ENCODE measurements at places on chromosomes 6 and 20.

DNA sequence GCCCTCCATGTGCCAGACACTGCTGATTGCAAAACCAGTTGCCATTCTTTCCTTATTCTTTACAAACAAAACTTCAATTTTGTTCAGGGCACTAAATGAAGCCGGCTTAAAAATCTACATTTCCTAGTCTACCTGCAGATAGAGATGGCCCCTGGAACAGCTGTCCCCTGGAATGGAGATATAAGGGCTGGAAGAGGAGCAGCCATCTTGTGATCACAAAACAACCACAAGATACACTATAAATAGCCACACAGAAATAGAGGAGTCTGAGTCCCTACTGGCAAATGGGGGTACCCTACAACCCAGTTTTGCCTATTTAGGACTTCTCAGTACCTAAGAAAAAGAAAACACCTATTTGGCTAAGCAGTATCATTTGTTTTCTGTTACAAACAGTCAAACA is 115.9 kb upstream of the BEND6 start:
- no peak for DNase-seq

- DNase-seq, result no peak
Observed at GRCh38 chr6:107708435-107708834, 115.7 kb downstream of the SCML4 start.

DNA sequence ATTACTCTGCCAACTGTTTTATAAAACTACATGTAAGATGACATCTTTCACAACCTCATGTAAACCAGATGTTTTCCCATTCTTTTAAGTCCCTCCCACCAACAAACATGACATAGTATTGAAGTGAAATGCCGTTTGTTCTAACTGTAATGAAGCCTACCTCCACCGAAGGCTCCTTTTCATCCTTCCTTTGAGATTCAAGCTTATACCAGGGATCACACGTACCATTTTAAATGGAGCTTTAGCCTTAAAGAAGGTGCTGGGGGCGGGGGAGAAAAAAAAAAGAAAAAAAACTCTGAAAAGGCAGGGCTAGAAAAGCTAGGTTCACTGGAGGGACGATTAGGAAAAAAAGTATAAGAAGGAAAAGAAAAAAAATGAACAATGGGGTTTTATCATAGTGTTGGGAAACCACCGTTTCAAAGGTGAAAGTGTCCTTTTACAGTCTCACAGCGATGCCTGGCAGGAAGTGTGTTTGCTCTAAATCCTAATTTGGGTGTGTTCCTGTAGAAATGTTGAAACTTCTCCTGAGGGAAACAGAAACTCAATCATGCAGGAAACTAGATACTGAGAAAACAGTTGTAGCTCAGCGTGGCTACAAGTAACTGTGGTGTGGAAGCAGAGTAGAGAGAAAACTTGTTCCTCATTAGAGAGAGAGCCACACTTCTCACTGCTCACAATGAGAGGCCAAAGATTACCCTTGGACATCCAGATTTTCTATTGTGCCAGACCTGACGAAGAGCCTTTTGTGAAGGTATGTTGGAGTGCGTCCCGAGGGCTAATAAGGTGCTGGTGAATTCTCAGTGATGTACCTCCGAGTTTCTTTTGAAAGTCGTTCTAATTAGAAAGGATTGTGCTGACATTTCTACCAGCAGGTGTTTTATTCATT is 37.6 kb upstream of the HINT3 start:
- peak; percentile 23 for DNase-seq

- DNase-seq, result no peak
Observed at GRCh38 chr20:50247196-50248094, 56.8 kb downstream of the CEBPB start.

GRCh38 chr20:49433333-49433732 is 49.1 kb downstream of the KCNB1 start:
- DNase-seq, result no peak

DNA sequence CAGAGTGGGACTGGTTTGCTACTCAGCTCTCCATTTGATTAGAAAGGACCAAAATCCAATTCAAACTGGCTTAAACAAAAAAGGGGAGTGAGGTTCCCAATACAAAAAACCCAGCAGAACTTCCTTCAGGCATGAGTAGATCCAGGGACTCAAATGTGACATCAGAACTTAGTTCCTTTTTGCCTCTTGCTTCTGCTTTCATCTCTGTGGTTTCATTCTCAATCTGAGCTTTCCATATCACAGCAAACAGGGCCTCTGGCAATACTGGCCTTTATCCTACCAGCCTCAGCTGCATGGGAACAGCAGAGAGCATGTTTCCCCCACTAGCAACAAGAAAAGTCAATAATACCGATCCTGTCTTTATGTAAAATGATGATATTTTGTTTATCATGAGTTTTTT is 28.6 kb upstream of the PRELID3B start:
- DNase-seq, result no peak

- DNase-seq, result no peak
Observed at GRCh38 chr6:1094306-1094705, 217.6 kb upstream of the FOXQ1 start.

- no peak for DNase-seq
Observed at GRCh38 chr6:12295558-12296254, 5.5 kb downstream of the EDN1 start.

GRCh38 chr6:161963634-161964234 is 689.9 kb upstream of the AGPAT4 start:
- DNase-seq, result no peak

DNA sequence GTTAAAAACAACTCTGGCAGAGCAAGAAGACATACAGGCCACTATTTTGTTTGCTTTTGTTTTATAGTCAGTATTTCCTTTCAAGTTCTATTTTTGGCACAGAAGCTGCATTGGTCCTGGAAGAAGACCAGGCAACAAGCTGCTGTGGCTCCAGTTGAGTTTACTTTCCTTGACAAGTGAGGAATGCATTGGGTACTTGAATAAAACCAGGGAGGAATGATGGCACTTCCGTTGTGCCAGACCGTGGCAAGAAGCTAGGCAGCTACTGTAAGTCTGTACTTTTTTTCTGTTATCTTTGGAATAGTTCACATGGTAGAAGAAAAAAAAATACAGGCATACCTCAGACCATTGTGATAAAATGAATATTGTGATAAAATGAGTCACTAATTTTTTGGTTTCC is 66.3 kb downstream of the NCOA3 start:
- DNase-seq, result peak; percentile 65

- DNase-seq, result no peak
Observed at GRCh38 chr6:87756858-87757257, 54.8 kb upstream of the AKIRIN2 start.

DNA sequence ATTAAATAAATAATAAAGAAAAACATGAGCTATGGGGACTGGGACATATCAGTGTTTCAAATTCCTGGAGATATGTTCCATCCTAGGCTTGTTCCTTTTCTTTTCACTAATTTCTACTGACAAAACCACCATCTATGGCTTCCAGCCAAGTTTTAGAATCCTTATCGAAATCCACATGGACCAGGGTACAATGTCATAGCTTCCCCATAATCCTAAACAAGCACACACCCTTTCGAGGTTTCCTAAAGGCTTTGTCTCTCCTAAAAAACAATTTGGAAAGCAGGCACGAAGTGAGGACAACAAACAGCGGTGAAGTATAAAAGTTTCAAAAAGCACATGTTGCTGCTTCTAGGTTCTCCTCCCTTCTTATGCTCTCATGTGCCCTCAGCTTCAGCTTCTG is 13.3 kb upstream of the DST start:
- no peak for DNase-seq

DNA sequence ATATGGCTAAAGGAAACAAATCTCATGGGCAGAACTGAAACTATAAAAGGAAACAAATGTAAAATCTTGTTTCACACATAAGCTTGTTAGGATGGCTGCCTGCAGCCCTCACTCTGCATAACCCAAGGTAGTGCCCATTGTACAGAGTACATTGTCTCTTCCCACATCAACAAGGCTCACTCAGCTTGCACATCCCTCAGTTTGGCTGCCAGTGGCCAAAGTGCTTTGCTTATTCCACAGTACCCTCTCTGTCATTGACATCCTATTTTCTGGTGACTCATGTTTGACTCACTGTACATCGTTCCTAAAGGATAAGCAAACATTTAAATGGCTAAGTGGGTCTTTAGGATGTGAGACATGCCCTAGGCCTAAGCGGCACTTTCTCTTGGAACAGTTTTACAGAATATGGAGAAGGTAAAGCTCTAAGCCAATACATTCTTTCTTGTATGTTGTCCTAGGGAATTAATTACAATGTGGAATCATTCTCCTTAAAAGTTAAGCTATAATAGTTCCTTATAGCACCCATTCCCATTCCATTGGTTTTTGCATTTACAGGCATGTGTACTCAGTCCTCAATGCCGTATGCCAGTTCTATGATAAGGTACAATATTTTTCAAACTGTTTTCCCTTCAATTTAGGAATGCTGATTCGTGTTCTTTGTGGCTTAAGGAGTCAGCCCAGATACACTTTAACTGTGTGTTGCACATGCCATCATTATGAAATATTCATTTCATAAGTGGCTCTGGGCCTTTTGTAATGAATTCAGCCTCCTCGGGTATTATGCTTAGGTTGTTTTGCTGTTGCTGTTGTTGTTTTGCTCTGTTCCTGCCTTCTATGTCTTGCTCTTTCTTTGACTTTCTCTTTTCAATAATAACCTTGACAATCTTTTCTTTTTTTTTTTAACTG is 5.5 kb downstream of the ANKEF1 start:
- no peak for DNase-seq

DNA sequence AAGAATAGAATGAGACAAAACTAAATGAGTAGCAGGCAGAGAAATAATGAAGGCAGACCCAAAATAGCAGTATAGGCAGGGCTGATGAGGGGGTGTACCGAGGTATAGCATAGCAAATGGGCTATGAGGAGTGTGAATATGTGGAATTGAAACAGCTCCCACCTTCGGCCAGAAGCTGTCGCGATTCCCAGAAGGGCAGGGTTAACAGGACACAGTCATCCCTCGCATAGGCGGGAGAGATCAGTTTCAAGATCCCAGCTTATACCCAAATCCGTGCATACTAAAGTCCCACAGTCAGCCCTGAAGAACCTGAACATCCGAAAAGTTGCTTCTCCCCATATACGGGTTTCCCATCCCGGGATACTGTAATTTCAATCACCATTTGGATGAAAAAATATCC is 82.7 kb downstream of the PTPRK start:
- DNase-seq, result no peak

- DNase-seq, result no peak
Observed at GRCh38 chr6:163729127-163729872, 314.8 kb downstream of the QKI start.

DNA sequence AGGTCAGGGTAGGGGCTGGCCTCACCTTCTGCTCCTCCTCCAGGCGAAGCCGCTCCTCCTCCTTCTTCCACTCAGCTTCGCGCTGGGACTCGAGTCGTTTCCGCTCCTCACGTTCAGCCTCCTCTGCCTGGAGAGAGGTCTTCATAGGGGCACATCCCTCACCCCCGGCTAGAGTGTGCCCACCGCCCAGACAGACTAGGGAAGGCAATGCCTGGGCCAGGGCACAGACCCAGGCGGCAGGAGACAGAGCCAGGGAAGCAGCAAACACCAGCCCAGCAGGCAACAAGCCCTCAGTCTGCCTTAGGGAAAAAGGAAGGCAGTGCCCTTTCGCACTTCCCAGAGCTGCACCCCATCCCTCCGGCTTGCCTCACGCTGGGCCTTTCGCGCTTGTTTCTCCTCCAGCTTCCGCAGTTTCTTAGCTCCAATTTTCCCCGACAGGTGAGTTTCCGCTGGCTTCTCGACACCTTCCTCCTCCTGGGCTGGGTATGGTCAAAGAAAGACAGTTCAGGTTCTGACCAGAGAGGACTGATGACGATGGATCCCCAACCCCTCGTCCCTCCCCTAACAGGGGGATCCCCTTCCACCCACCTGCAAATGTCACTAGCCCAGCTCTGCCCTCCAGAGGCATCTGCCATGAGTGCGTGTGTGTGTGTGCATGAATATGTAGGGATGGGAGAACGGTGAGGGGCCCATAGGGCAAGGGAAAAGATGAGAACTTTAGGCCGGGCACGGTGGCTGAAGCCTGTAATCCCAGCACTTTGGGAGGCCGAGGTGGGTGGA is 4.3 kb downstream of the DDRGK1 start:
- no peak for DNase-seq

GRCh38 chr6:75397171-75397570 is 96.4 kb downstream of the FILIP1 start:
- DNase-seq, result no peak

DNA sequence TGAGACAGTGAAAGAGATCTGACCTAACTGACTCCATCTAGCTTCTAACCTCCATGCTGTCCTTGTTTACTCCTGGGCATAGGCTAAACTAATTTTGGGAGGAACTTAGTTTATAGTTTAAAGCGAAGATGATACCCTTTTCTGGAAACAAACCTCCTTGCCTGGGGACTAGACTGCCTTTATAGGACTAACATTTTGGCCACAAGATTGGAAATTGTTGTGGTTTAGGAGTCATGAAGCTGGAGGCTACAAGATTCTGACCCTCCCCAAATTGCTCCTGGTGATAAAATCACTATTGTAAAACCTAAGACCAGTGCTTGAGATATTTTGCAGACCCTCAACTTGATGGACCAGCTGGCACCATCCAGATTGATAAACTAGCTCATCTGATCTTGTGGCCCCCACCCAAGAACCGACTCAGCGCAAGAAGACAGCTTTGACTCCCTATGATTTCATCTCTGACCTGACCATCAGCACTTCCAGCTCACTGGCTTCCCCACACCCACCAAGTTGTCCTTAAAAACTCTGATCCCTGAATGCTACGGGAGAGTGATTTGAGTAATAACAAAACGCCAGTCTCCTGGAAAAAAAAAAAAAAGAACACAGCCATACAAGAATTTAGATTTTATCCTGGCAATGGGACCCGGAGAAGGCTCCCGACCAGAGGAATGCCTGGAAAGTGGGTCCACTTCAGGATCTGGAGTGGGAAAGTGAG is 63.0 kb downstream of the ABHD12 start:
- DNase-seq, result no peak

DNA sequence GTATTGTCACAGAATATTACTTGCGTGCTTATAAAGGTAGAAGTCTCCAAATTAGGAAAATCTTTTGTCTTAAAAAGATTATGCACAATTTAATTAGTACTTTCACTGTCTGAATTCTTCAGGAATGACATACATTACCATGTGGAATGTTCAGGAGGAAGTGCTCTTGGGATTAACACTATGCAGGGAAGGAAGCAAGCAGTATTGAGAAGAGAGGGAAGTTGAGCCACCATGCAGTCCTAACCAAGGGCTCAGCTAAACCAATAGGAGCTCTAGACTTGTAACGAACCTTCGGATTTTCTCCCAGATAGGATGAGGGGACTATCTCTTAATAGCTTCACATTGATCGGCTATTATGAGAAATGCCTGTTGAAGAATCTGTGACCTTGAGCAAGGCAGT is 918.4 kb upstream of the MANEA start:
- no peak for DNase-seq

- DNase-seq, result no peak
Observed at GRCh38 chr6:5133943-5134342, 48.8 kb downstream of the PPP1R3G start.

- DNase-seq, result no peak
Observed at GRCh38 chr6:124927806-124928205, 34.4 kb upstream of the RNF217 start.

DNA sequence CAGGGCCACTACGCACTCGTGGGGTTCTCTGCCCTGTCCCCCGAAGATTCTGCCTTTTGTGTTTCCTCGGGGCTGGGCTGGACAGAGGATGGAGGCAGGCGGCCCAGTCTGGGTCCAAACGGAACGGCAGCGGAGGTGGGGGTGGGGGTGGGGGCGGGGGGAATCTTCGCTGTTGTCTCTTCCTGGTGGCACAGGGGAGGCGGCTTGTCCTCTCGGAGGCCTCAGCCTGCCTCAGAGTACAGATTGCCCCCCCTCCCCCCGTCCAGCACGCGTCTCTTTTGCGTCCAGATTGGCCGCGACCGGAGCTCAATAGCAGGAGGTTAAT is 1.4 kb upstream of the INSM1 start:
- DNase-seq, result no peak

GRCh38 chr6:5562277-5562676 is 301.0 kb downstream of the FARS2 start:
- DNase-seq, result no peak

- no peak for DNase-seq
Observed at GRCh38 chr6:53647462-53648094, 18.0 kb downstream of the KLHL31 start.
